Placental epithelial cell (primary cell): ENCODE measurements at places on chromosomes 1 and 21. TPM values are rescaled to one million over a fixed set of nuclear protein-coding genes. Genes with fewer than 3 reads are reported as not detected.

The HMGN1 gene
- total RNA-seq = 212 and 296 TPM in 2 replicates

The CASZ1 gene
- total RNA-seq = 0.39 and 3.4 TPM in 2 replicates

The CD2 gene
- total RNA-seq = not detected in 2 replicates

The PLEKHN1 gene
- 4.3 and 5.4 TPM in 2 replicates for total RNA-seq

The GOLT1A gene
- total RNA-seq = not detected in 2 replicates

The CDC42 gene
- 239 and 615 TPM in 2 replicates for total RNA-seq

The ZMYND12 gene
- total RNA-seq = 1.8 and 6.3 TPM in 2 replicates

The IVL gene
- total RNA-seq = 0.54 and 0.79 TPM in 2 replicates

The S100A7A gene
- not detected in 2 replicates for total RNA-seq

The AGL gene
- 10.2 and 14.4 TPM in 2 replicates for total RNA-seq

The RPTN gene
- total RNA-seq = not detected in 2 replicates

The DENND1B gene
- total RNA-seq = 28.7 and 39.3 TPM in 2 replicates

The SPATA17 gene
- total RNA-seq = 0.87 and 1.2 TPM in 2 replicates

The TMEM39B gene
- total RNA-seq = 6.3 and 8.9 TPM in 2 replicates

The COL16A1 gene
- 26.6 and 99.7 TPM in 2 replicates for total RNA-seq

The PTGER3 gene
- total RNA-seq = 0.22 and 0.39 TPM in 2 replicates

The PLPPR5 gene
- total RNA-seq = not detected in 2 replicates

The CIART gene
- 5.1 and 5.9 TPM in 2 replicates for total RNA-seq

The S100PBP gene
- total RNA-seq = 37.3 and 39.7 TPM in 2 replicates

The EXO1 gene
- 11.4 and 11.9 TPM in 2 replicates for total RNA-seq

The TMPRSS3 gene
- not detected in 2 replicates for total RNA-seq

The MANEAL gene
- 0.98 and 2.0 TPM in 2 replicates for total RNA-seq

The DNM3 gene
- 2.0 TPM in 2 replicates for total RNA-seq

The GPR37L1 gene
- under 0.01 TPM in 1 of 2 replicates, not detected in the other for total RNA-seq

The SH2D5 gene
- 0.65 TPM in 1 of 2 replicates, not detected in the other for total RNA-seq

The CD101 gene
- total RNA-seq = 1.3 and 1.6 TPM in 2 replicates

The S100A7 gene
- not detected in 2 replicates for total RNA-seq

The TAS1R3 gene
- 0.11 and 0.39 TPM in 2 replicates for total RNA-seq
